Activated T-cell treated with anti-CD3 and anti-CD28 coated beads, Interleukin-2, amount 50 U/mL, for 4 hours (primary cell): ENCODE measurements at places on chromosomes 1 and 21. TPM values are rescaled to one million over a fixed set of nuclear protein-coding genes. Genes with fewer than 3 reads are reported as not detected.

Gene TAS1R1
- not detected for total RNA-seq

Gene KIRREL1
- 0.15 TPM for total RNA-seq

Gene PDZK1
- total RNA-seq, result 0.08 TPM

Gene BTG3
- 38.8 TPM for total RNA-seq

Gene C1orf21
- total RNA-seq, result 0.53 TPM
